ENCODE measurements at places on chromosomes 5 and 9.
A peak's percentile ranks its signal among the peaks of the same experiment; 100 is the strongest.

DNA sequence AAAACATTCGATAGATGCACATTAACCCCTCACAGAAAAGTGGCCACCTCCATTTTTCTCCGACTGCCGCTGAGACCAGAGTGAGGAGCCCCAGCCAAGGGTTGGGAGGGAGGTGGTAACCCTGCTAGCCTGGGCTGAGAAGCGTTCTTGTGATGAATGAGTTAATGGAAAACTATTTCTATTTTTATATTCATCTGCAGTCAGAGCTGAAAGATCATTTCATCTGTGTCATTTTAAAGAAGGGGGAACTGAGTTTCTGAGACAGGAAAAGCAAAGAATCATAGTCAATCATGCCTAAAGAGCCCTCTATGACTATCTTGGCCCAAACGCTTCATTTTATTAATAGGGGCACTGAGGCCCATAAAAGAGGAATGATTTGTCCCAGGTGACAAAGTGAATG is 229.5 kb downstream of the PAPPA start:
- no peak for DNase-seq

- DNase-seq: no peak
Observed at GRCh38 chr9:23789529-23790254, 36.3 kb downstream of the ELAVL2 start.

GRCh38 chr5:149799119-149799623 is 69.1 kb downstream of the PPARGC1B start:
- peak; percentile 64 for DNase-seq

- DNase-seq: no peak
Observed at GRCh38 chr5:160496334-160496733, 74.7 kb downstream of the PTTG1 start.

DNA sequence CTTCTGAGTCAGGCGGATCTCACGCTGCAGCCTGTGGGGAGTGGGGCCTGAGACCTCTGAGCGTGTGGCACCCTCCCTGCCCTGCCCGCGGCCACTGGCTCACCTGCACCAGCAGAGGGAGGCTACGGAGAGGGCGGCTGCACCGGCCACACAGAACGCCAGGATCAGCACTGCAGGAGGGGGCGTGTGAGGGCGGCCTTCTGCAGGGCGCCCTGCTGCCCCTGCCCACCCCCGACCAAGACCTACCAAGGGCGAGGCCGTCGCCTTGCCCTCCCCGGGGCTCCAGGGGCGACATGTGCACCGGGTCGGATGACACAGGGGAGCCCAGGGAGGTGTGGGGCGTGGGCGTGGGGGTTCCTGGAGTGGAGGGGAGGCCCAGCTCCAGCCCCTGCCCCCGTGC is 5.4 kb downstream of the NPDC1 start:
- DNase-seq: no peak

GRCh38 chr5:175317872-175318271 is 126.1 kb downstream of the DRD1 start:
- DNase-seq: no peak

DNA sequence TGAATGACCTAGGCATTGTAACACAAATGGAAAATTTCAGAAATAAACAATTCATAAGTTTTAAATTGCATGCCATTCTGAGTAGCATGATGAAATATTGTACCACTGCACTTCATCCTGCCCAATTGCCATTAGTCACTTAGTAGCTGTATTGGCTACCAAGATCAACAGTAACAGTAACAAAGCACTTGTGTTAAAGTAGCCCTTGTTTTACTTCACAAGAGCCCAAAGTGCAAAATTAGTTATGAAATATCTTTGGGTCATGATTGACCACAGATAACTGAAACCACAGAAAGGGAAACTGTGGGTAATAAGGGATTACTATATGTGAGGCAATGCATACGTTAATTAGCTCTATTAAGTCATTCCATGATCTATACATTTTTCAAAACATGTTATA is 33.3 kb upstream of the RORB start:
- DNase-seq: no peak
